ENCODE measurements at places on chromosomes 5 and 9.

DNA sequence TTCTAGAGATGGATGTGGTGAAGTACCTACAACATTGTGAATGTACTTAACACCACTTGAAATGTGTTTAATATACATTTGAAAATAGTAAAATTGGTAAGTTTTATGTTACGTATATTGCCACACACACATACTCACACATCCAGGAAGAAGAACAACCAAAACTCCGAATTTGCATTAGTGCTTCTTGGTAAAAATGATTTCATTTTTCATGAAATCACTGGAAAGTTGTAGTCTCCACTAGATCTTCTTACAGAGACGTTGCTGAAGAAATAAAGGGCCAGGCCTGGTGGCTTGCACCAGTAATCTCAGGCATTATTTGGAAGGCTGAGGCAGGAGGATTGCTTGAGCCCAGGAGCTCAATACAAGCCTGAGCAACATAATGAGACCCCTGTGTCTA, 118.6 kb upstream of the ZNF608 start:
- DNase-seq, result no peak

- no peak for DNase-seq
These were observed 433.5 kb upstream of the POU5F2 start for GRCh38 chr5:94174748-94175411.

- no peak for DNase-seq
These were observed 34.3 kb downstream of the TRIM32 start for GRCh38 chr9:116721411-116721810.

- DNase-seq, result no peak
These were observed 1329.4 kb downstream of the PTPRD start for GRCh38 chr9:9283159-9283986.

DNA sequence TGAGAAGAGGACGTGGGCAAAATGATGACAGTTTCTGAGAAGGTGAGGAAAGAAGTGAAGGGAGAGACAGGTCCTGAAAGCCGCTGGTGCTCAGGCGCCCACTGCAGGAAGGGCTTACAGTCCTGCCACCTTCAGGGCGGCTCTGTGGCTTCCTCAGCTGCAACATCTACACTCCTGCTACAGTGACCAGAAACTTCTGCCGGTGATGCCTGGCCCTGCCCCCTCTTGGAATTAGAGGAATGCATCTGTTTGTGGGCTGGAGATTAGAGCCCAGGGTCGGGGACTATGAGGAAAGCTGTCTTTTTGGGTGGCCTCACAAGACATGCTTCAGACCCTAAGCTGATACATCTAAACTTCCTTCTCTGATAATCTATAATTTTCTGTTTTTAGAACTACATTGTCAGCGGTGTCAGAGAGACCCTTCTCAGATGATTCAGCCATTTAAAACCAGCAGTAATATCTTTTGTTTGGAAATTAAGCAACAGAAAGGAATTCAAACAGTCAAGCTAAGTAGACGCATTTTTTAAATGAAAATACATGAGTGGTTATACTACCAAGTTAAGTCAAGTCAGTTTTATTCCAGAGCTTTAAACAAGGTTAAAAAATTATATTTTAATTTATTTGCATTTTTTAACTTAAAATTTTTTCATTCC, 30.4 kb downstream of the PRDM6 start:
- DNase-seq, result no peak

GRCh38 chr9:98427491-98427890, 172.0 kb upstream of the TBC1D2 start:
- no peak for DNase-seq

- DNase-seq, result no peak
These were observed 27.7 kb upstream of the SLC25A51 start for GRCh38 chr9:37931592-37931991.

GRCh38 chr9:88023001-88023400, 48.7 kb upstream of the CDK20 start:
- no peak for DNase-seq

DNA sequence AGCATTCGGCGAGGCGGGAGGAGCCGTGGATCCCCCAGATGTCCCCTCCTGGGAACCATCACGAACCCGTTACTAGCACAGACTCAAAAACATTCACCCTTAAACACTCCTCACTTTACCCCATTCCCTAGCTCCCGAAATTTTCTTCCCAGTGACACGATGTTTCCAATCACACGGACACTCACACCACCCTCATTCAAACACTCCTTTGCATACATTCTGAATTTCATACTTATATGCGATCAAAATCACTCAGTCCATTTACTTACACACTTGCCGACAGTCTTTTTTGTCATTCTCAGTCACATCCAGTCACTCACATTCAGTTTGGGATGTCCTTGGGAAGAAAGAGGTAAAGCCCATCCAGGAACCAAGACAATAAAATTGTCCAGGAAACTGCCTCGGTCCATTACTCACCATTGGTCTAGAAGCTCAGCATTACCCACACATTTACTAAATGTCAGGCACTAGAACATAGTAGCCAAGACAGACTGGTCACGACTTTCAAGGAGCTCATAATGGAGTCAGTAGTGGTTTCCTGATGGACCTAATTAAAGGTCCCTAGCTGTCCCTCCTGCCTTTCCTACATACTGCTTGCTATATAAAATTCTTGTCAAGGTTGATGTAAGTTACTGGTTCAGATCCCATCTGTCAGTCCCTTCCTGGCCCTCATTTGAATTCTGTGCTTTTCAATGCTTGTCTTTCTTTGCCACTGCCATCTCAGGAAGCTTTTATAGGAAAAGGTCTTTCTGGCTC, 574 bp downstream of the SLC35A4 start:
- no peak for DNase-seq

DNA sequence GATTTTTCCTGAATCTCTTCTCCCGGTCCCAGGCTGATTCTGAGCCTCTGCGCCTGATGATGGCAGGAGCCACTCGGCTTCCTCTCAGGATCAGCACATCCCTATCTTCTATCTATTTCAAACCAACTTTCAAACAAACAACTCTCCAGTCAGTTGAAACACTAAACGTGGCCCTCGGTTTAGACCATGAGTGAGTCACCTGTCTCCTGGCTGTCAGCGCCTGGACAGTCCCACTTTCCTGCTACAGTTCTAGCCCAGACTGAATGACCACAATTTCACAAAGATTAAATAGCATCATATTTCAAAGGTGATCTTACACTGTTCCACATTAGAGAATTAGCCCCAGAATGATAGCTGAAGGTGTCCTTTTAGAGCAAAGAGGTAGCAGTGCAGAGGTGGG, 6.2 kb downstream of the SLC6A19 start:
- no peak for DNase-seq

- DNase-seq, result no peak
These were observed 105.7 kb downstream of the INSYN2B start for GRCh38 chr5:169874621-169875020.

DNA sequence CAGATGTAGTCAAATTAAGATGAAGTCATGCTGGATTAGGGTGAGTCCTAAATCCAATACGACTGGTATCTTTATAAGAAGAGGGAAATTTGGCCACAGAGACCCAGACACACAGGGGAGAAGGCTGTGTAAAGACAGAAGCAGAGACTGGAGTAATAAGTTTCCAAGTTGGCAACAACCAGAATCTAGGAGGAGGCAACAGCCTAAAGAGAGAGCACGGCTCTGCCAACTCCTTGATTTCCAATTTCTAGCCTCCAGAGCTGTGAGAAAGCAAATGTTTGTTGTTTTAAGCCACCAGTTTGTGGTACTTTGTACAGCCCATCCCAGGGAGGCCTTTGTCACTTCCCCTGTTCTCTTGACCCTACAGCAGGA, 74.4 kb downstream of the ATG10 start:
- DNase-seq, result no peak

DNA sequence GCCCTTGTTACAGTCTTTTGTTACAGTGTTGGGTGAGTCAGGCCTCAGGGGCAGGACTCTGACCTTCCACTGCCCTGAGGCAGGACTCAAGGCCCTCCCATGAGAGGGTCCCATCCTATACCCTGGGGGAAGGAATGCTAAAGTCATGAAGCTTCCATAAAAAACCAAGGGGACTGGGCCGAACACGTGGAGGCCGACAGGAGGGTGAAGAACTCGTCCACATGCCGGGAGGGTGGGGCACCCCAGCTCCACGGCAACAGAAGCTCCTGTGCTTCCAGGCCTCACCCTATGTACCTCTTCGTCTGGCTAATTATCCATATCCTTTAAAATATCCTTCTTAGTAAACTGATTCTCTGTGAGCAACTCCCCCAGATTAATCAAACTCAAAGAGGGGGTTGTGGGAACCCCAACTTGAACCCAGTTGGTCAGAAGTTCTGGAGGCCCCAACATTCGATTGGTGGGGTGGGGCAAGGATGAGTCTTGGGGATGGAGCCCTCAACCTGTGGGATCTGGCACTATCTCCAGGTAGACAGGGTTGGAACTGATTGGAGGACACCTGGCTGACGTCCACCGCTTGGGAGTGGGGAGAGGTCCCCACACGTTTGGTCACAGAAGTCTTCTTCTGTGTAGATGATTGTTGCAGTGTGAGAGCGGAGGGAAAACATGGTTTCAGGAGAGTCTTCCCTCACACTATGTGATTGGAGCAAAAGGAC, 19.1 kb downstream of the MGAT1 start:
- DNase-seq, result no peak

- DNase-seq, result no peak
These were observed 79.8 kb downstream of the HSD17B3 start for GRCh38 chr9:96222132-96222531.

GRCh38 chr9:111691672-111692329, 30.4 kb downstream of the GNG10 start:
- DNase-seq, result peak; percentile 23

GRCh38 chr5:122163121-122164069, 34.0 kb downstream of the ZNF474 start:
- no peak for DNase-seq

DNA sequence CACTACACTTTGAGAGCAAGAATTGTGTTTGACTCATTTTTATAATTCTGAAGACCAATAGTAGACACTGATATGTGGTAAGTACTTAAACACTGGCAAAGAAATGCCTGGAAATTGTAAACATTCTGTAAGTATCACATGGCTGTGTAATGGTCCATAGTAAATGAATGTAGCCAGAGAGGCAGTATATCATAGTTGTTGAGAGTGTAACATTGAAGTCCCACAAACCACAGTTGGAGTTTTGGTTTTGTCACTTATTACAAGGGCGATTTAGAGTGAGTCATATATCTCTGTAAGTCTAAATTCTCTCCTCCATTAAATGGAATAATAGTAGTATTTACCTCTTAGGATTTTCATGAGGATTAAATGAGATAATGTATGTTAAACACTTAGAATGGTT, 181.1 kb upstream of the MEF2C start:
- DNase-seq, result no peak

- peak; percentile 95 for DNase-seq
These were observed 1.7 kb upstream of the ARRDC3 start for GRCh38 chr5:91384671-91385430.

- no peak for DNase-seq
These were observed 80.7 kb downstream of the NRG2 start for GRCh38 chr5:139962445-139962844.

- peak; percentile 28 for DNase-seq
These were observed 626.5 kb upstream of the ZNF608 start for GRCh38 chr5:125372694-125373631.

DNA sequence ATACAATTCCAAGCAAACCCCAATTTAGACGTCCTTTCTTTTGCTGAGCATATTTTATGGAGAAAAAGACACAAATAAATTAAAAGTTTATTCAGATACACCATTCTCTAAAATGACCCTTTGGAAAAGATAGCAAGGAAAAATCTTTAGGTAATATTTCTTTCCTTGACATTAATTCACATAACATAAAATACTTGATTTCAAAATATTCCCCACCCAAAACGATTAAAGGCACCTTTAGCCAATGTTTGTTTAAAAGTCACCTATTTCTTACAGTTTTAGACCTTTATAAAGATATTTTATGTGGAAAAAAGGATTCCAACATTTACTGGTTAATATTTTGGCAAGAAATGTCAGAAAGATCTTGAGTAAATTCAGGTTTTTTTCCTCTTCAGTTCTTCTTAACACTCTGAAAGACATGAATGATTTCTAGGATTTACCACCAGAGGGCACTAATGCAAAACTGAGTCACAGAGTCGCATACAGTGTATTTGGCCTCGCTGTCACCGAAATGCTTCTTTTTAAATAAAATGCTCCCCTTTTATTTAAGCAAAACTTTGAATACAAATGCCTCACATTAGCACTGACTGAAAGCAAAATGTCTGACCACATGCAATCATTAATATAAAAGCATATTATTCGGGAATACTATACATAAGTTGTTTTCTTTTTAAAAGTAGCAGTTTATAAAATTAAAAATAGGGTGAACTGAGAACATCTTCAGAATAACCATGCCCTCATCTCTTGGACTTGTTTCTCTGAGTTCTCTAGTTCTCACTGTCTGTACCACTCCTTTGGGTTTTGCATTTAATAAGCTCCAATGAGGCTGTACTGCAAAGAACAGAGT, 122.5 kb downstream of the SLC1A3 start:
- peak; percentile 72 for DNase-seq

GRCh38 chr9:82106536-82106935, 118.0 kb downstream of the SPATA31D1 start:
- DNase-seq, result no peak

DNA sequence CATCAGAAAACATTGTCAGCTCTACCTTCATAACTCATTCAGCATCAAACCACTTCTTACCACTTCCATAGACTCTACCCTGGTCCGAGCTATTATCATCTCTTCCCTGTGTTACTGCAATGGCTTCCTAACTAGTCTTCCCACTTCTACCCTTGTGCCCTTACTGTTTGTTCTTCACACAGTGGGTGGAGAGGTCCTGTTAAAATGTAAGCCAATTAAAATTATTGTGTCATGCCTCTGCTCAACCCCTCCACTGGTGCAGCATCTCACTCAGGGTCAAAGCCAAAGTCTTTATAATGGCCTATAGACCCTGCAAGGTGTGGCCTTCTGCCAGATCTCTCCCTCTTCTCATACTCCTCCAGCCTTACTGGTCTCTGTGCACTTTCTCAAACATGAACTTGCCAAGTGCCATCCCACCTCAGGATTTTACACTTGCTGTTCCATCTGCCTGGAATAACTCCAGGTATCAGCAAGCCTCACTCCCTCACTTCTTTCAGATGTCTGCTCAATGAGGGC, 22.8 kb upstream of the ARAP3 start:
- DNase-seq, result no peak

DNA sequence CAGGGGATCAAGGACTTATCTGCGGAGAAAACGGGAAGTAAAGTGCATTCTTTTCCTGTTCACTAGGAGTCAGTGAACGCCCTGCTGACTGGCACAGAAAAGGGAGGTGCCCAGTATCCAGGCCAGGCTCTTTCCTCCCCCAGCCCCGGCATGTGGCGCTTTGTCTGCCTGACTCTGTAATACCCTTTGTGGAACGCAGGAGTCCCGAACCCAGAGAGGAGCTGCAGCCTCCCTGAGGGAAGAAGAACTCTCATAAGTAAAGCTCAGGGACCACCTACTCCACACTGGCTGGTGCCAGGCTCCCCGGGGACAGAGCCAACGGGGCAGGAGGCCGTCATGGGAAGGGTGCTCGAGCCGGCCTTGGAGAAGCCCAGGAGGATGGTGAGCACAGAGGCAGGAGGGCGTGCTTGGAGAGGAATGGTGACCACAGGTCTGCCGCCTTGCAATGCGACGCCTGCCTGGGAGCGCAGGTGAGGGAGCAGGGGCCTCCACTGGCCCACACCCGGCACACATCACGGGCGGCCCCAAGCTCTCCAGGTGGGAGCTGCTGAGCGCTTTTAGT, 31.5 kb downstream of the VAV2 start:
- DNase-seq, result no peak

- no peak for DNase-seq
These were observed 522.7 kb upstream of the CLINT1 start for GRCh38 chr5:158381614-158382160.

GRCh38 chr5:97854871-97855762, 672.1 kb upstream of the RIOK2 start:
- DNase-seq, result no peak
